ENCODE measurements at places on chromosomes 6 and 20.

DNA sequence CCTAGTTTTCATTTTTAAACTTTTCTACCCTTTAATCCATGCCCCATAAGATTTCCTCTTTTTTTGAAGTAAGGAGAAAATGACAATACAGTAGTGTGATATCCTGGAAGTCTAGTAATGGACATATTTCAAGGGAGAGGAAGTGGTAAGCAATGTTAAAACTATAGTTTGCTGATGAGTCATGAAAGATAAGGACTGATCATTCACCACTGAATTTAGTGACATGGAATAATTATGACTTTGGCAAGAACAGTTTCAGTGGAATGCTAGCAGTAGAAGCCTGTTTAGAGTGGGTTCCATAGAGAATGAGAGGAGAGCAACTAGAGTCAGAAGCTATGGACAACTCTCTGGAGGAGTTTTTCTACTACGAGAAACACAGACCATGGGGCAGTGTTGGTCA lies 24.9 kb upstream of the SLC2A12 start:
- peak; percentile 85 for DNase-seq

DNA sequence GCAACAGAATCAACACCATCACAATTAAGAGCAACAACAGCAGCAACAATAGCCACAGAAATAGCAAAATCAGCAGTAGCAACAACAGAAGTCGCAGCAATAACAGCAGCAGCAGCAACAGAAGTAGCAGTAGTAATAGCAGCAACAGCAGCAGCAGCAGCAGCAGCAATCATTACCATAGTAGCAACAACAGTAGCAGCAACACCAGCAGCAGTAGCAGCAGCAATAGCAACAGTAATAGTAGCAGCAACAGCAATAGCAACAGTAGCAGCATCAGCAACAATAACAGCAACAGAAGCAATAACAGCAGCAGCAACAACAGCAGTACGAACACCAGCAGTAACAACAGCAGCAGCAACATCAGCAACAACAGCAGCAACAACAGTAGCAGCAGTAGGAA lies 39.8 kb downstream of the SLC22A2 start:
- DNase-seq = no peak

DNA sequence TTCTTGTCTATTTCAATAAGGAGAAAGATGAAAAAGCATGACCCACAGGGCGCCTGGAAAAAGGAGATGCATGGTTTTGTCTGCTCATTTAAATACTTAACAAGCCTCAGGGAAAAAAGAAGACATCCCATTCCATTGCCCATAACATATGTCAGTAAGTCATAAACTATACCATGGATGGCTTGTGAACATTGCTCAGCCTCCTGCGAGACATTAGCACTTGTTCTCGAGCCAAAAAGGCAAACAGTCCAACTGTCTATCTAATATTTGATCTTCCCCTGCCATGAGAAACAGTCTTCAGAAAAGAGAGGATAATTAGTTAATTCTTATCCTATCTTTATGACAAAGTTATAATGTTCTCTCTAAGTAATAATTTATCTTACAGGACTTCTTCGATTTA lies 527.4 kb downstream of the HACE1 start:
- DNase-seq = no peak

GRCh38 chr6:52389626-52390360 lies 27.8 kb downstream of the PAQR8 start:
- peak; percentile 42 for DNase-seq

DNA sequence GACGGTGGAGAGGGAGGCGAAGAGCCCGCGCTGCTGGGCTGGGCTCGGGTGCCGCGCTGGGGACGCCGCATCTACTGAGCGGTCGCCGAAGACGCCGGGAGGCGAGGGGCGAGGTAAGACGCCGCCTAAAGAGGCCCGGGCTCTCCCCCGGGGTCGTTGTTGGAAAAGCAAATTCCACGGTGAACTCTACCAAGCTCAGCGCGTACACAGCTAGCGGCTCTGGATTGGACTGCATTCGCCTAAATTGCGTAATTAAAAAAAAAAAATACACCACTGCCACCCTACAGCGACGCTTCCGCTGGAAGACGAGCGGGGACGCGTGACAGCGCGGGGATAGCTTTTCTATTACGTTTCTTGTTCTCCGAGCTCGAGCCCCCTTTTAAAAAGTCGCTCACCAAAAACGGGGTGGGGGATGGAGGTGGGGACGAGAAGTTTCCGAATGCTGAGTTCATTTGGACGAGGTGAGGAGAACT lies 92.0 kb upstream of the PRDM1 start:
- DNase-seq = no peak

All from A172 (cell line).